ENCODE measurements at places on chromosomes 1 and 21. TPM values are rescaled to one million over a fixed set of nuclear protein-coding genes. Genes with fewer than 3 reads are reported as not detected.

OR2AK2 gene
- not detected for total RNA-seq

NLRP3 gene
- 0.09 TPM for total RNA-seq

- peaks cover 32% of the 10 kb centered on the region for H3K4me1 ChIP-seq
- DNase-seq = no peak
- H3K4me3 ChIP-seq = no peak overlapping the region
- H3K27ac ChIP-seq = no peak overlapping the region
- peaks cover 3% of the 10 kb centered on the region for H3K36me3 ChIP-seq
These were observed 12.5 kb upstream of the KCNA2 start for GRCh38 chr1:110618668-110619067.

DNA sequence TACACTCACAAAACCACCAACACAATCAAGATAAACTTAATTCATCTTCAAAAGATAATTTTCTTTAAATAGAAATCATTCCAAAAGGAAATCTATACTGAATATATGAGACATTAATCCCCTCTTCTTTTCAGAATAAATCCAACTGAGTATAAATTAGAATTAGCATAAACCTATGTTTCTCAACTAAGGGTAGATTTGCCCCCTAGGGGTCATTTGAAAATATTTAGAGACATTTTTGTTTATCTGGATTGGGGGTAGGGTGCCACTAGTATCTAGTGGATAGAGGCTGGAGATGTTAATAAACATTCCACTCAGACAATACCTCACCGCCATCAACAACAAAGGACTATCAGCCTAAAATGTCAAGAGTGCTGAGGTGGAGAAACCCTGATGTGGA is 6.5 kb upstream of the TNFSF4 start:
- H3K4me3 ChIP-seq = no peak overlapping the region
- no peaks in the 10 kb centered on the region for H3K36me3 ChIP-seq
- no peak overlapping the region for H3K27ac ChIP-seq
- no peak for DNase-seq

TRAF3IP3 gene
- 390 TPM for total RNA-seq

- H3K27me3 ChIP-seq = peaks cover 17% of the 10 kb centered on the region
- DNase-seq = no peak
- no peaks in the 10 kb centered on the region for H3K36me3 ChIP-seq
- H3K4me3 ChIP-seq = no peak overlapping the region
- no peaks in the 10 kb centered on the region for H3K4me1 ChIP-seq
These were observed 12.0 kb downstream of the PKP1 start for GRCh38 chr1:201295346-201295745.
